Suprapubic skin (tissue), 4 donors: ENCODE measurements at places on chromosomes 11 and 22.

DNA sequence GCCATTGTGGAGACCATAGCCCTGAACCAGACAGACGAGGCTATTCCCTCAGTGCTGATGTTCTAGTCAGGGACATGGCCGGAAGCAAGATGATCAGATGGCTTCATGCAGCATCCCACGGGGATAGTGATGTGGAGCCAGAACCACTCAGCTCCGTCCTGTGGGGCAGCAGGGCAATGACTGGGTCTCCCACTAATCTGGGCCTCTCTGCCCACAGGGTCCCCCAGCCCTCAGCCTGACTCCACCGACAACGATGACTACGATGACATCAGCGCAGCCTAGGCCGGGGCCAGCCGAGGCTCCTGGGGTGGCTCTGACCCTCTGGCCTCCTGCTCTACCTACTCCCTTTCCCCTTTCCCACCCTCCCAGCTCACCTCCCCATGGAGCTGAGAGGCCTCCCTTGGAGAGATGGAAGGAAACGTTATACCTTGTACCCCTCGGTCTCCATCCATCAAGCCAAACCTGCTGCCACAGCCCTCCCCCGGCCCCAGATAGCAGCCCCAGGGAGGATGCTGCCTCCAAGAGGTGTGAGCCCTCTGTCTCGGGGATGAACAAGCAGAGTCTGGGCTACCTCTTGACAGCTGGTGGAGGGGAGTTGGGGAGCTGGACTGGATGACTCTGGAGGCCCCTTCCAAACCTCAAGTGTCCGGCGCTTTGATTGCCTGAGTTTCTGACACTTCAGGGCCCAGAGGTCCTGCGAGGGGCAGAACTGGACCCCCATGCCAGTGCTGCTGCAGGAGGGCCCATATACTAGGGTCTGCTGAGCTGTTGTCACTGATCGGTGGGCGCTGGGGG is 47.8 kb downstream of the CD6 start:
- peaks cover 10% of the 10 kb centered on the region for H3K4me1 ChIP-seq
- H3K4me3 ChIP-seq, result no peak overlapping the region
- H3K36me3 ChIP-seq, result no peaks in the 10 kb centered on the region
- no peak for DNase-seq
- H3K27ac ChIP-seq, result no peak overlapping the region

- H3K27ac ChIP-seq, result no peak overlapping the region
- no peak overlapping the region for H3K4me3 ChIP-seq
- DNase-seq, result no peak
- H3K4me1 ChIP-seq, result peaks cover 3% of the 10 kb centered on the region
These were observed 100.9 kb downstream of the FAM76B start for GRCh38 chr11:95688501-95689222.

GRCh38 chr11:126114486-126115126 is 51.9 kb upstream of the CDON start:
- H3K27ac ChIP-seq, result peak overlapping the region; percentile 83
- no peaks in the 10 kb centered on the region for H3K36me3 ChIP-seq
- no peak for DNase-seq
- H3K4me3 ChIP-seq, result no peak overlapping the region
- no peaks in the 10 kb centered on the region for H3K27me3 ChIP-seq

DNA sequence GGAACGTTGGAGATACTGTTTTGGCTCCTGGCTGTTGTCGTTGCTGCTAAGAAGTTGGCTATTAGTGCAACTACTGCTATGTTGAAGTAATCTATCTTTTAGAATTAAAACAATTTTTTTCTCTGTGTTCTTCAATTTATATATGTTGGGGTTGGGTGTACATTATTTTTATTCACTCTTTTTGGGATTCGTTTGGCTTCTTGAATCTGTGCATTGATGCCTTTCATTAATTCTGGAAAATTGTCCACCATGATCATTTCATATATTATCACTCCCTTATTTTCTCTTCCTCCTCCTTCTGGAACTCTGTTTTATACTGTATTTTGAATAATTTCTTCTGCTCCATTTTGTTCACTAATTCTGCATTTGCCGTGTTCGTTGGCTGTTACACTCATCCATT is 199.5 kb upstream of the PLET1 start:
- H3K27ac ChIP-seq, result no peak overlapping the region
- no peaks in the 10 kb centered on the region for H3K4me1 ChIP-seq
- DNase-seq, result no peak
- H3K4me3 ChIP-seq, result no peak overlapping the region
- H3K36me3 ChIP-seq, result no peaks in the 10 kb centered on the region
- peaks cover 3% of the 10 kb centered on the region for H3K27me3 ChIP-seq

DNA sequence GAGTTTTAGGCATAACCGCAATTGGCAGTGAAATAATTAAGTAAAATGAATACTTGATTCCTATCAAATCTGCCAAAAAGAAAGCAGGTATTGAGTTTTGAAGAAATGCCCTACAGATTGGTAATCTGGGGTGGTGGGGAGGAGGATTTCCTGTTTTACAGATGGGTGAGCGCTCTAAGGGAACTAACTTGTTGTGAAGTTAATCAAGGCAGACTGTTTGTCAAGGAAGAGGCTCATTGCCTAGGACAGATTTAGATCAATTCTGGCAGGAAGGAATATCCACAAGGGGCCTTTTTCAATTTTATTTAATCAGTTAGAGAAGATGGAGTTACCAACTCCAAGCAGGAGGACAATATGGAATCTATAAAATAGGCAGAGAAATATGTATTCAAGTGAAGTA is 271.5 kb upstream of the CCDC90B start:
- no peak overlapping the region for H3K4me3 ChIP-seq
- no peak overlapping the region for H3K27ac ChIP-seq
- H3K4me1 ChIP-seq, result no peaks in the 10 kb centered on the region
- no peaks in the 10 kb centered on the region for H3K27me3 ChIP-seq
- H3K36me3 ChIP-seq, result no peaks in the 10 kb centered on the region

GRCh38 chr11:101867951-101868350 is 46.9 kb upstream of the CEP126 start:
- H3K4me3 ChIP-seq, result no peak overlapping the region
- H3K36me3 ChIP-seq, result no peaks in the 10 kb centered on the region
- no peak for DNase-seq
- H3K4me1 ChIP-seq, result no peaks in the 10 kb centered on the region
- H3K27me3 ChIP-seq, result no peaks in the 10 kb centered on the region

DNA sequence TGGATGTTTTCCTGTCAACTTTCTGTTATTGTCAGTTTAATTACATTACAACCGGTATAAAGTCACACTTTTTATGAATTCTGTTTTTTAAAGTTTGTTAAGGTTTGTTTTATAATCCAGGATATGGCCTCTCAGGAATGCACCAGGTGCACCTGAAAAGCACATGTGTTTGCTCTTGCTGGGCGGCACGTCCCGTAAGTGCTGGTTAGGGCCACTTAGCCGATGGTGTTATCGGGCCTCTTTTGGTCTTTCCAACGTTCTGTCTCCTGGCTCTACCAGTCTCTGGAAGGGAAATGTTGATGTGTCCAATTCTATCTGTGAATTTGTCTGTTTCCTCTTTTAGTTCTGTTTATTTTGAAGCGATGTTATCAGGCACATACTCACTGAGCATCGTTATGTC is 695.7 kb downstream of the BRD1 start:
- H3K27me3 ChIP-seq, result peaks cover 12% of the 10 kb centered on the region
- H3K36me3 ChIP-seq, result no peaks in the 10 kb centered on the region
- no peak overlapping the region for H3K4me3 ChIP-seq
- H3K27ac ChIP-seq, result no peak overlapping the region

- no peaks in the 10 kb centered on the region for H3K27me3 ChIP-seq
- DNase-seq, result no peak
- peaks cover 20% of the 10 kb centered on the region for H3K4me1 ChIP-seq
- no peak overlapping the region for H3K4me3 ChIP-seq
- H3K27ac ChIP-seq, result peak overlapping the region; percentile 34
- H3K36me3 ChIP-seq, result no peaks in the 10 kb centered on the region
These were observed 42.2 kb upstream of the FBLN1 start for GRCh38 chr22:45460288-45461109.

GRCh38 chr11:73240190-73240781 is 22.2 kb downstream of the P2RY2 start:
- H3K27me3 ChIP-seq, result no peaks in the 10 kb centered on the region
- peaks cover 22% of the 10 kb centered on the region for H3K4me1 ChIP-seq
- no peak for DNase-seq
- H3K36me3 ChIP-seq, result no peaks in the 10 kb centered on the region
- H3K27ac ChIP-seq, result no peak overlapping the region

- H3K36me3 ChIP-seq, result no peaks in the 10 kb centered on the region
- H3K27me3 ChIP-seq, result peaks cover 4% of the 10 kb centered on the region
- H3K27ac ChIP-seq, result no peak overlapping the region
- no peaks in the 10 kb centered on the region for H3K4me1 ChIP-seq
- DNase-seq, result peak; percentile 17
These were observed 170.4 kb downstream of the DSCAML1 start for GRCh38 chr11:117626576-117626975.

DNA sequence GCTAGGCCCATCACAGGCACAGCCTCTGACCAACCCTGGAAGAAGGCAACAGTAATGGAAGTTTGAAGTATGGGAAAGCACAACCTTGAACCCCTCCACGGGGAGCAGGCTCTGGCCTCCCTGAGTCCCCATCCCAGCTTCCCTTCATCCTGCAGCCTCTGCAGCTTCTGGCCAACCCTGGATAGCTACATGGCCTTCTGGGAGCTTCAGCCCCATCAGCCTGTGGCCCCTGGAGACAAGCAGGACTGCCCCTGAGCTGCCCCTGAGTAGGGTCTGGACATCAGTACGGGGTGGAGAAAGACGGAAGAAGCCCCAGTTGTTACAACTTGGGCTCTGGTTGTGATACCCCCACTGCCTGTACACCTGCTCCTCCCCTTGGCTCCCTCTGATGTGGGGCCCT is 113.8 kb upstream of the CD82 start:
- no peaks in the 10 kb centered on the region for H3K36me3 ChIP-seq
- no peak for DNase-seq
- peaks cover 3% of the 10 kb centered on the region for H3K27me3 ChIP-seq

DNA sequence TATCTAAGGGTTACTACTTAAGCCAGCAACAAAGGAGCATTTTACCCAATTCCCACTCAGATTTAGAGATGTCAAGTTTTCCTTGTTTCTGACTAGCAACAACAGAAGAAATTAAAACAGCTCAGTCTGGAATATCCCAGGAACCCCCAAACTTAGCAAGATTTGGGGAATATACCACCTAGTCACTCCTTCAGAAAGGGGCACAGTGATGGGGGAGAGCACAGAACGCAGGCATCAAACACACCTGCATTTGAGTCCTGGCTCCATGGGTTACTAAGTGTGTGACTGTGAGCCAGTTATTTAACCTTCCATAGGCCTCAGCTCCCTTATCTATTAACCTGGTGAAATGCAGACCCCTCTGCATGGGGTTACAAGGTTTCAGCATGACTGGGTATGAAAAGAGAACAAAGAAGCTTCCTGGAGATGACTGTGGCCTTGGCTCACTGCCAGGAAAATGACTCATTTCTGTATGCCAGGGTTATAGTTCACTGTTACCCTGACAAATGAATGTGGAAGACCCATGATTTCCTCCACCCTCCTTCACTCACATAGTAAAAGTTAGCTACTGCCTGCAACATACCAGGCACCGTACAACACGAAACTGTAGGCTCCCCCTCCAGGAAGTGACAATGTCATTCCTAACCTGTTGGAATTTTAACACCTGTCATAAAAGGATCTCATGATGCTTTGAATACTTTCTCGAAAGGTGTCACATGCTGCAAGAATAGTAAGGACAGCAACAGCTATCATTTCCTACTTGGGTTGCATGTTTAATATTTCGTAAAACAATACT is 79.6 kb downstream of the ME3 start:
- peak overlapping the region; percentile 5 for H3K27ac ChIP-seq
- no peaks in the 10 kb centered on the region for H3K27me3 ChIP-seq
- no peak overlapping the region for H3K4me3 ChIP-seq
- no peaks in the 10 kb centered on the region for H3K36me3 ChIP-seq

GRCh38 chr11:69496202-69496557 is 14.7 kb downstream of the LINC01488 start:
- peaks cover 23% of the 10 kb centered on the region for H3K4me1 ChIP-seq
- no peak overlapping the region for H3K27ac ChIP-seq
- no peaks in the 10 kb centered on the region for H3K27me3 ChIP-seq
- H3K36me3 ChIP-seq, result no peaks in the 10 kb centered on the region
- H3K4me3 ChIP-seq, result no peak overlapping the region

DNA sequence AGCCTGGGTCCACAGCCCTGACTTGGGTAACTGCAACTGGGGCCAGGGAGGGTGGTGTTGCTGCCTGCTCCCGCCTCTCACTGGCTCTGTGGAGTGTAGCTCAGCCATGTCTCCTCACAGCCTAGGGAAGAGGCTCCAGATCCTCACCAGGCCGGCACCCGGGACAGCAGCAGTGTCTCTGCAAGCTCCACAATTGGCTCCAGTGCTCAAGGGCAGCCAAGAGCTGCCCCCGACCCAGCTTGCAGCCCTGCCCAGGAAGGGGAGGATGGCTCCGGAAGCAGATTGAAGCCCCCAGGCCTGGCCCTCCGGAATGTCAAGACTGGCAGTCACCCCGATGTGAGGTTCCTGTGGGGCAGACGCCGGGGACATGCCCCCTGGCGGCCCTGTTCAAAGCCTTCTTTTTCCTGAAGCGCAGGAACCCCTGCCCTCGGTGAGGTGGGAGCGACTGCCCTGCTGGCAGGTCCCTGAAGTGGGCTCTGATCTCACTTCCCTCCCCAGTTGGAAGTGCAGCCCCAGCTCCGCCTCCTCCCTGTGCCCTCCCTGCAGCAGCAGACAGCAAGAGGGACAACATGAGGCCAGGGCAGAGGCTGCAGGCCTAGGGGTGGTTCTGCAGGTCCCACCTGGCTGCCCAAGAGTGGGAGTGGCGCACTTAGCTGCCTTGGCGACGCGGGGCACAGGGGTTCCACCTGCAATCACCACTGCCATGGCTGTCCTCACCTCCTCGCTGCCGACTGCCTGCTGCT is 816.2 kb upstream of the LUZP2 start:
- H3K36me3 ChIP-seq, result no peaks in the 10 kb centered on the region
- no peaks in the 10 kb centered on the region for H3K4me1 ChIP-seq
- no peak overlapping the region for H3K4me3 ChIP-seq
- DNase-seq, result no peak

GRCh38 chr11:63262547-63262946 is 19.1 kb upstream of the SLC22A25 start:
- H3K4me1 ChIP-seq, result no peaks in the 10 kb centered on the region
- H3K27ac ChIP-seq, result no peak overlapping the region
- peaks cover 11% of the 10 kb centered on the region for H3K27me3 ChIP-seq
- no peaks in the 10 kb centered on the region for H3K36me3 ChIP-seq

- no peak overlapping the region for H3K4me3 ChIP-seq
- H3K27me3 ChIP-seq, result peaks cover 22% of the 10 kb centered on the region
- DNase-seq, result no peak
- H3K27ac ChIP-seq, result no peak overlapping the region
These were observed 291.6 kb downstream of the BUD13 start for GRCh38 chr11:116481126-116481675.

- peaks cover 16% of the 10 kb centered on the region for H3K27me3 ChIP-seq
- H3K36me3 ChIP-seq, result no peaks in the 10 kb centered on the region
- H3K27ac ChIP-seq, result no peak overlapping the region
- no peak overlapping the region for H3K4me3 ChIP-seq
These were observed 157.7 kb upstream of the NECTIN1 start for GRCh38 chr11:119886667-119887230.

DNA sequence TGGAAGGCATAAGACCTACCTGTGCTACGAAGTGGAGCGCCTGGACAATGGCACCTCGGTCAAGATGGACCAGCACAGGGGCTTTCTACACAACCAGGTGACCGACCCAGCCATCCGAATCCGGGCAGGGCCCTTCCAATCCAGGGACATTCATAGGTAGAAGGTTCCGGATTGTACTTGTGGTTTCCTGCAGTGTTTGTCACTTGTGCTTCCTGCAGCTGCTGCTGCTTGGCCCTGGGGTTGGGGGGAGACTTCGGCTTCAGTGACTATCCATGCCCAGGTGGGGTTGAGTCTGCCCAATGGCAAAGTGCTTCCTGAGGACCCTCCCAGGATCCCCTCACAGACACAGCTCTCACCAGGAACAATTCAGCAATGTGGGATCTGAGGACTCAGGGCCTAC is 2.2 kb downstream of the APOBEC3A start:
- peaks cover 15% of the 10 kb centered on the region for H3K4me1 ChIP-seq
- no peak for DNase-seq
- no peaks in the 10 kb centered on the region for H3K36me3 ChIP-seq
- H3K4me3 ChIP-seq, result no peak overlapping the region
- H3K27ac ChIP-seq, result no peak overlapping the region
- H3K27me3 ChIP-seq, result peaks cover 6% of the 10 kb centered on the region
